NCI-H524 (cell line): ENCODE measurements at places on chromosomes 11 and 22.
A peak's percentile ranks its signal among the peaks of the same experiment; 100 is the strongest.

DNA sequence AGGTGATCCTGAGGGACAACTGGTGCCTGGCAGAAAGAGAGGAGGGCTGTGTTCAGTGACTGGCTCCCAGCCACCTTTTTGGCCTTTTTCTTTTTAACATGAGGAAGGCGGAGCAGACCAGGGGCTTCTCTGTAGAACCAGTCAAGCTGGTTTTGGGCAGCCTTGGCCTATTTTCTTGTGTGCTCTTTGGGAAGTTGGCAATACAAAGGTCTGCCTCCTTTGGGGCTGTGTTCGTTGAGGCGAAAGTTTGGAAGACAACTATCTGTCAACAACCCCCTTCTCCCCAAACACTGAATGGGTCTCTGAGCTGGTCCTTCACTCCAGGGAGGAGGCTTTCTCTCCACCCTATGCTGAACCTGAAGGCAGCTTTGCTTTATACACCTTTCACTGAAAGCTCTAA, 8.5 kb downstream of the MARK2 start:
- DNase-seq, result no peak

DNA sequence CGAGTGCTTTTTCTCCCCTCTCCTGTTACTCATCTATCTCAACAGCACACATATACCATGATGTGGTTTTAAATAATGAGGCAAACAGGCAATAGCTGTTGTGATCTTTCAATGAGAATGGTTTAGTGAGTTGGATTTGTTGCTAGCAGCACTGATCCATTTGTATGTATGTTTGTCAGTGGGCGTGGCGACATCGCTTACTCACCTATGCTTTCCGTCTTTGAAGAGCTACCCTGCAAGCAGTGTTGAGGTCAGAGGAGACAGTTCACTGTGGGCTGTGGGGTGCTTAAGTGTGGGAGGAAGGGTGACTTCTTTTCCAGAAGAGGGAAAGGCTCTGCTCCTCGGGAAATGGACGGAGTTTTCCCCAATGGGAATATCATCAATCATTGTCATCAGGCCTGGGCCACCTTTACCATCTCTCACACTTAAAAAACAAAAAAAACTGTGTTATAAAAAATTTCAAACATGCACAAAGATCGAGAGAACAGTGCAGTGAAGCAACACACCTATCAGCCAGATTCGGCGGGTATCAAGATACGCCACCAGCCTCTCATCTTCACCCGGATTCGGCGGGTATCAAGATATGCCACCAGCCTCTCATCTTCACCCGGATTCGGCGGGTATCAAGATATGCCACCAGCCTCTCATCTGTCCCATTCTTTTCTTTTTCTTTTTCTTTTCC, 83.8 kb downstream of the TBC1D22A start:
- DNase-seq, result no peak

- DNase-seq, result no peak
Observed at GRCh38 chr11:102633385-102634026, 8.4 kb upstream of the MMP20 start.

- no peak for DNase-seq
Observed at GRCh38 chr11:112213753-112214152, 12.5 kb upstream of the PTS start.

DNA sequence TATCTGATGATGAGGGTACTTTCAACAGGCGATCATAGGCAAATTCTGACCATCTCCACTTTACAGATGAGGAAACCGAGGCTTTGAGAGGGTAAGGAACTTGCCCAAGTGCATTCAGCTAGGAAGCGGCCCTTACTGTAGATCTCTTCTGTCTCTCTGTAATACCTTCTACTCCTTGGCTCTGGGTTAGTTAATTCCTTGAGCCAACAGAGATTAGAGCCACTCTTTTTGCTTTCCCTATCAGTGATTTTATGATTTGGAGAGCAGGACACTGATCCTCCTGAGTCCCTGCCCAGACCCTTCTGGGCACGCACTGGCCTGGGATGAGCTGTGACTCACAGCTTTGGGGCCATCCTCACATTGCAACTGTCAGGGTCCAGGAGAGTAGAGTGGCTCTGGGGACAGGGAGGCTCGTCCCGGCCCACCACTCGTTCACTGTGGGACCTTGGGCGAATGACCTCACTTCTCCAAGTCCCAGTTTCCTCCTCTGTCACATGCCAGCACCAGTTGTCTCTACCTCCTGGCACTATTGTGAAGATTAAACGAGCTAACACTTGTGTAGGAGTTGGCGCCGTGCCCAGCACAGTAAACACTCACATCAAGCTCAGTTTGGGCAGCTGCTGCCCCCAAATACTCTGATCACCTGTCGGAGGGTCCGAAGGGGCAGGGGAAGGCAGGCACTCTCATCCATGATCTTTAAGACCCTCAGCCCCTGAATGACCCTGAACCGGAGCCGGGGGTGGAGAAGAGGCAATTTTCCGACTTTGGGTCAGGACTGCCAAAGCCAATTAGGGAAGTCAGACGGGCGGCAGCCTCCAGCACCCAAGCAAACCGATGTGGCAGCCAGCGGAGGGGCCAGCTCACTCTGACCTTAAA, 235.0 kb downstream of the MIAT start:
- peak; percentile 96 for DNase-seq

DNA sequence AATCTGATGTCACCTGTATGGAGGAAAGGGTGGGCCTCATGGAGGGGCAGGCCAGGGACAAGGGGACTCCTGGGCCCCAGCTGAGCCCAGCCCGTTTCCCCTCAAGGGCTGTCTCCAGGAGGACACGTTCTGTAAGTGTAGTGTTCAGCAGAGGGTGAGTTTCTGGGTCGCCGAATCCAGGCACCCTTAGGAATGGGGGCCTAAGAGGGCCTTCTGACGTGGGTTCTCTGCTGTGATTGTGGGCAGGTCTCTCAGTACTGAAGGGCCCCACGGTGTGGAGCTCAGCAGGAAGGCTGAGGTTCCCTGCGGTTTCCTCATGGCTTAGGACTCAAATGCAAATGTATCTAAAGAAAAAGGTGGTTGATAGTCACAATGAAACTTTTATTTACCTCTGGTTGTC, 6.5 kb downstream of the PTDSS2 start:
- no peak for DNase-seq

- DNase-seq, result peak; percentile 26
Observed at GRCh38 chr11:20598492-20598891, 916 bp upstream of the SLC6A5 start.

DNA sequence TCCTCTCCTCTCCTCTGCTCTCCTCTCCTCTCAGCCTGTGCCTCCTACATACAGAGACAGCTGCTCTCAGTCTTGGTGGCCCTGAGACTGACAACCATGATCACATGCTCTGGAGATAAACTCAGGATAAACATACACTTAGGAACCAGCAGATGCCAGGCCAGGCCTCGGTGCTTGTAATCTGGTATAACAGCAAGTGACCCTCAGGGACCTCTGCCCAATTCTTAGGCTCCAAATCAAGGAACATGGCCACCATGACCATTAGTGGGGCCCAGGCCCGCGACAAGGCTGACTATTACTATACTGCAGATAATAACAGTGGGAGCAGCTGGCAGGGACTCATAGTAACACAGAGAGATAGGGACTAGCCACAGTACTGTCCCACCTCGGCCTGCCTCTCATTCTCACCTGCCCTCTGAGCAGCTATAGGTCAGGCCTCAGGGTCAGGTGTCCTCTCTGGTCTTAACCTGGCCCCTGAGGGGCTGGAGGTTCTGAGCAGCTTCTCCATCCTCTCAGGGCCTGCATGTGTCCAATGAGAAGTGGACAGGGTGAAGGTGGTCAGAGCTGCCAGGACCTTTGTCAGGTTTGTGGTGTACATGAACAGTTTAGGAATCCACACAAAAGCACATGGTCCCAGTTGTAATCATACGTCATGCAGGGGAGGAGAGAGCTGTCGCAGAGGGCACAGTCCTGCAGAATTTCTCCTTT, 106.1 kb downstream of the GGTLC2 start:
- no peak for DNase-seq

- DNase-seq, result peak; percentile 85
Observed at GRCh38 chr11:10005955-10006525, 288.0 kb downstream of the SBF2 start.

DNA sequence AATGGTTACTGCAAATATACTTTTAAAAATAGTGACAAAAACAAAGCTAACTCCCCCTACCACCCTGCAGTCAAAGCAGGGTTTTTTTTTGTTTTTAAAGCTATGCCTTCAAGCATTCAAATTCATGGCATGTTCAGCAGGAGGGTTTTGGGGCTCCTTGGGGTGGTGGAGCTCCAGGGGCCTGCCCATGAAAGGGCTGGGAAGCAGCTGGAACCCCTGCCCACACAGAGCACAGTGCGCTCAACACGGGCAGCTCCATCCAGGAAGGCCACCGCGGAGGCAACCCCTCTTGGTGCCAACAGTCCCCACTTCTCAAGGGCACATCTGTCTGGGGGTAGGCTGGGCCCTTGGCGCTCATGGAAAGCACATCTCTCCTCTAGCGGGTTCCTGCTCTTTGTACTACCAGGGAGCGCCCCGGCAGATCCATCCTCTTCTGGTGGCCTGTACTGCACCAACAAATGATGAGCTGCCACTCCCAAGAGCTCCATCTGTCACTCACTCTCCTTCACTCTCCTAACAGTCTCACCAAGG, 16.6 kb upstream of the PHLDA2 start:
- no peak for DNase-seq

- no peak for DNase-seq
Observed at GRCh38 chr22:28139516-28139915, 220.5 kb upstream of the PITPNB start.

- peak; percentile 77 for DNase-seq
Observed at GRCh38 chr11:13210424-13210823, 67.2 kb upstream of the BMAL1 start.

DNA sequence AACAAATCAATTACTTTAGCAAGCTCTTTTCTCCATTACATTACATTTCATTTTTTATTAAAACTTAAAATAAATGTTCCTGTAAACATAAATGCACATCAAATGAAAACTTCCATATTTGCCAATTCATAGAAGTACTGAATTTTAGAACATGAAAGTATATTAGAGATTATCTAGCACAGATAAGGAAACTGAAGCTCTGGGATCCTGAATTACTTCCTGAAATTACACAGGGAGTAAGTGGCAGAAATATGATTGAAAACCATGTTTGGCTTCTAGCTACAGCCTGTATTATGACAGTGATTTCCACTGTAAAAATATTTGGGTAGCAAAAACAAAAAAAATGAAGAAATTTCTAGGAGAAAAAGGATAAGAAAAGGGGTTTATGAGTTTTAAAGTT, 387.3 kb downstream of the NELL1 start:
- DNase-seq, result no peak

DNA sequence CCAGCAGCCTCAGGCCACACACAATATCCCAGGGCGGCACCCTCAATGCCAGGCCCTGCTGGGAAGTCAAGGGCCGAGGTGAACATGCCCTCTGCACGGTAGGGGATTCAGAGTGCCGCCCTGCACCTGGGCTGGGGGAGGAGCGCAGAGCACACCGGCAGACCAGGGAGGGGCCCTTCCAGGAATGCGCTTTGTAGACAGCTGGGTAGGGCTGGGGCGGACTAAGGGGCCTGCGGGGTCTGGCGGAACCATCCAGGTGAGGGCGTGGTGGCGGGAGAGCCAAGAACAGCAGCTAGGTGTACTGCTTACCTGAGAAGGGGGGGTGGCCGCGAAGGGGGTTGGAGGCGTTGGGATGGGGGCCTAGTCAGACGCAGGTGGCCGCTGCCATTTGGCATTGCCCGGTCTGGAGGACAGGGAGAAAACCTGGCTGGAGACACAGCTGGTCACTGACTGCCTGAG, 26.0 kb downstream of the DUSP8 start:
- DNase-seq, result no peak

DNA sequence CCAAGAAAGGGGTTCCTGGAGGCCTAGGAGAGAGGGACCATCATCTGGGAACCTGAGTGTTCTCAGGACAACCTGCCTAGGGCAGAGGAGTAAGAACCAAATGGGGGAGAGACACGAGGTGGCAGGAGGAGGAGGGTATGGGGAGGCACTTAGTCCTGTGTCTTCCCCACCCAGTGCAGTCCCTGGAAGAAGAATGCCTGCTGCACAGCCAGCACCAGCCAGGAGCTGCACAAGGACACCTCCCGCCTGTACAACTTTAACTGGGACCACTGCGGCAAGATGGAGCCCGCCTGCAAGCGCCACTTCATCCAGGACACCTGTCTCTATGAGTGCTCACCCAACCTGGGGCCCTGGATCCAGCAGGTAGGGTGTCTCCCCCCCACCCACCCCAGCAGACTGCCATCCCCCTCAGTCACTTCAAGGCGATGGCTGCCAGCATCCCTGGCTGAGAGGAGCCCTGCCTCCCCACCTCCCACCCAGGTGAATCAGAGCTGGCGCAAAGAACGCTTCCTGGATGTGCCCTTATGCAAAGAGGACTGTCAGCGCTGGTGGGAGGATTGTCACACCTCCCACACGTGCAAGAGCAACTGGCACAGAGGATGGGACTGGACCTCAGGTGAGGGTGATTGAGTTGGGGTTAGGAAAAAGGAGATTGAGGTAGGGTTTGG, 3.7 kb upstream of the INPPL1 start:
- DNase-seq, result no peak

GRCh38 chr22:50317178-50317577, 9.6 kb downstream of the DENND6B start:
- no peak for DNase-seq

DNA sequence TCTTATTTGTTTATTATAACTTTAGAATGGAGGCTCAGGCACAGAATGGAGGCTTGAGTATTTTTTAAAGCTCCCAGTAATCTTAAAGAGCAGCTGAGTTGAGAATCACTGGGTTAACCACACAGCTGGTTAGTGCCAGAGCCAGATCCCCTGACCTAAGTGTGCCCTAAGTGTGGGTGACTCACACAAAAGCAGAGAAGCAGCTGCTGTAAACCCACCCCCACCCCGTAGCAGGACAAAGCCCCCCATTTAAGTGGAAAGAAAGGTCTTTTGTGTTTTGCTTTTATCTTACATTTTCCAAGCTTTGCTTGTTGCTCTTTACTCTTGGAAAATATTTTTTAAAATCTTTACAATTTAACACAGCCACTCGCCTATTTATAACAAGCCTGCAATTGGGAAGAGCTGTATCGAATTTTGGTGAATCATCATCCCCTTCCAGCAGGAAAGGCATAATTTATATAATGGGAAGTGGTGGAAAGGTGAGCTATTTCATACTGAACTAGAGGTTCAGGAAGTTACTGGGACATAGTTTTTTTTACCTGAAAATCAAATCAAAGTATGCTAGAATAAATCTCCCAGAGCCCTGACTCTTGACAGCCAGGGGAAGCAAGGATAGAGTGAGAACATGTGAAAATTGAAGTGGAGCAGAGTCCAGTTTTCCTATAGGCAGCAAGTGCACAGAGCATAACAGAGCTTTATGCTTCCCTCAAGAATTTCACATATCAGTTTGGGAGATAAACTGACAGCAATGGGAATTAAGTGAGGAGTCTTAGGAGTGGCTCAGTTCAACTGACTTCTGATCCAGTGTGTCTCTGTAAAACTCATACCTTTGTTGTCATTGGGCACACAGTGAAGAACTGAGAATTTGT, 405.7 kb downstream of the AASDHPPT start:
- peak; percentile 76 for DNase-seq

GRCh38 chr11:6646576-6646917, 9.1 kb downstream of the DCHS1 start:
- DNase-seq, result no peak

DNA sequence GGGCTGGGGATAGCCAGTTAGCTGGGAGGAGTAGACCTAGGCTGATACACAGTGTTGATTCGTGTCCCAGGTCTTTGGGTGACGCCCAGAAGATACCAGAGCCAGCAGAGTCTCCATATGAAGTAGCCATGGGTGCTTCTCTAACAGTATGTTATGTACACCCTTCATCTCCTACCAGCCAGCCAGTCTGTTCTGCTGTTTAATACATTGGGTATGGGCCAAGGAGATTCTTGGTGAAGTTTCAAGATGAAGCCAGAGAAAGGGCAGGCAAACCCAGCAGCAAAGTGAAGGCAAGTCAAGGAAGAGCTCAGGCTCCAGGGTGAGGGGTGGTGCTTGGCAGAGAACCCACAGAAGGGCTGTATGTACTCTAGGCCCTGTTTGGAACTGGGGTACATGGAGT, 56.4 kb downstream of the PPFIBP2 start:
- no peak for DNase-seq
